G401 (cell line): ENCODE measurements at places on chromosomes 11 and 22. TPM values are rescaled to one million over a fixed set of nuclear protein-coding genes. Genes with fewer than 3 reads are reported as not detected.

DNA sequence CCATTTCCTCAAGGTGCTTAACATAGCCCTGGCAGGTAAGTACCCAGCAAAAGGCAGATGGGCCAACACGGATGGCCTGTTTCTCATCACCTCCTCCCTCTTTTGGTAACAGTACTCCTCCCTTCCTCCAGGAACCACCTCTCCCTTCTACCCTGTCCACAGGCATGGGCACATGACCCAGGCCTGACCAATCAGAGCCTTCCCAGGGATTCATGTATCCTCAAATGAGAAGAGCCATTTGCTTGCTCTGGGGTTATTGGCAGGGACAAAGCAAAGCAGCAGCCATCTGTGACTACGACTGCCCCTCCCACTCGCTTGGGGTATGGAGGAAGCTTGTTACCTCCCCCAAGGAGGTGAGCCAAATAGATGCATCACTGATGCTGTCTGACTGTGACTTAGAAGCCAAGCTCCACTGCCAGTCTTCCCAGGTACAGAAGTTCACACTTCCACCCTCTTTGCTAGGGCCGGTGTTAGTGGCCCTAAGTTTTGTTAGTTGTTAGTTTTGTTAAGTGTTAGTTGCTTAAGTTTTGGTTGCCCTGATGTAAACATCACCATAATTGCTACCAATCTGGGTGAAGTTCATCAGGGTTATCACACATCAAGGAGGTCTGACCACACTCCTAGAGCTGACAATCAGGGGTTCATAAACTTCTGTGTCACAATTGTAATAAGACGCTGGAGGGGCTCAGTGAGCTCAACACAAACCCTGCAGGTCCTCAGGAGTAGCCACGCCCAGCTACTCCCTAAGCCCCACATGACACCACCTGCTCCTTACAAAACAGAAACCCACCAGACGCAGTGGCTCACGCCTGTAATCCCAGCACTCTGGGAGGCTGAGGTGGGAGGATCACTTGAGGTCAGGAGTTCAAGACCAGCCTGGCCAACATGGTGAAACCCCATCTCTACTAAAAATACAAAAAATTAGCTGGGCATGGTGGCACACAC is 57.3 kb downstream of the ARFGAP3 start:
- DNase-seq = no peak

GRCh38 chr11:67436459-67437081 is 912 bp downstream of the PTPRCAP start:
- no peak for DNase-seq

GRCh38 chr11:112858289-112859023 is 102.8 kb upstream of the NCAM1 start:
- DNase-seq = no peak

GRCh38 chr22:46237453-46238124 is 12.5 kb downstream of the CDPF1 start:
- no peak for DNase-seq

- no peak for DNase-seq
These were observed 27.7 kb downstream of the ARFGAP2 start for GRCh38 chr11:47148903-47149531.

DNA sequence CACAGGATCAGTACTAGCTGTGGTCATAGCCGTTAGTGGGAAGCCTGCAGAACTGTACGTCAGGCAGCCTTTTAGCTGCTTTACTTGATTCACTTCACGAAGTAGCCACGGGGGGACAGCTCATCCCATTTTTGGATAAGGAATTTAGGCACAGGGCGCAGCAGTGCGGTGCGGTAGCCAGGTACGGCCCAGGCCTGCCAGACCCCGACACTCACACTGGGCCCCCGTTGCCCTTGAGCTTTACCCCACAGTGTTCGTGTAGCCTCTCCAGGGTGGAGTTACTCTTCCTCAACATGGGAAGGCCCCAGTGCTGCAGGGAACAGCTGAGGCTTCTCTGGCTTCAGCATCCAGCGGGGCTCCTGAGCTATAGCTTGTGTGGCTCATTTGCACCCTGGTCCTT is 59.4 kb downstream of the SBF1 start:
- DNase-seq = no peak

DNA sequence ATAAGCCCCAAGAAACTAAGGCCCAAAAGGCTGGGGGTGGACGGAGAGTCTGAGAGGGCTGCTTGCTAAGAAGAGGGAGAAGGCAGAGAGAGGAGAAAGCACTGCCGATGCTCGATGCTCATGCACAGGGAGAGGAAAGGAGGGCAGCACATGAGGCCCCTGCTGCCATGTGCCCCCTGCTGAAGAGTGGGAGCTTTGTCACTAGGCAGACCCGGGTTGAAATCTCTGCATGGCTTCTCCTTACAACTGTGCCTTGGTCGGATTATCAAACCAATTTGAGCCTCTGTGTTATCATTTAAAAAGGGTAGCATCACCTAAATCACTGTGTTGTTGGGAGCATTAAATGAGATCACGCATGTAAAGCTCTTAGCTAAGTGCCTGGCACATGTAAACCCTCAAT is 330.5 kb downstream of the NXPE2 start:
- DNase-seq = no peak

DNA sequence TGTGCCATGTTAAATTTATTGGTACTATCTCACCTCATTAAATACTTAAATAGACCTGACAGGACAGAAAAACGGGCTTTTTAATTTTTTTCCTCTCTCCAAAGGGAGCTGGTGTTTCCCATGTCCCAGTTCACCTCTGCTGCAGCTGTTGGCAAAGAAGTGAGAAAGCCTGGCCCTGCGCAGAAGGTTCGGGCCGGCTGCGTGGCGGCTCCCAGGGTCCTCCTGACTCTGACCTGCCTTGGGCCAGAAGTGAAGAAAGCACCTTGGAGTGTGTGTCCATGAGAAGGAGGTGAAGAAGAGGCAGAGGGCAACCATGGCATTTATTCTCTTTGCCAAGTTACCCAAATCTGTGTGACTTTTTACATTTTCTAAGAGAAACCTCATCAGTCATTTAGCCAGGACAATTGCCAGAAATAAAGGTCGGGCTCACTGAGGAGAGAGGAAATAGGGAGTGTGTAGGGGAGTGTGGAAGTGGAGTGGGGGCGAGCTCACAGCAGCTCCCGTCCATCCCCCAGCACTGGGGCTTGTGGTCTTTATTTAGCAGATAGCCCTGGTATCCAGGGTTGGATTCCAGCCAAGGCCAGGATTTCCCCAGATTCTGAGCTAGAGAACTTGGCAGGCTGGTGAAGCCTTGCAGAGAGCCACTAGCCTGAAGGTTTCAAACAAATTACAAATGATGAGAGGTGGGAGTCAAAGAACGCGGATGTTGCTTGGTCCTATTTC is 102.4 kb upstream of the CADM1 start:
- DNase-seq = peak; percentile 85

DNA sequence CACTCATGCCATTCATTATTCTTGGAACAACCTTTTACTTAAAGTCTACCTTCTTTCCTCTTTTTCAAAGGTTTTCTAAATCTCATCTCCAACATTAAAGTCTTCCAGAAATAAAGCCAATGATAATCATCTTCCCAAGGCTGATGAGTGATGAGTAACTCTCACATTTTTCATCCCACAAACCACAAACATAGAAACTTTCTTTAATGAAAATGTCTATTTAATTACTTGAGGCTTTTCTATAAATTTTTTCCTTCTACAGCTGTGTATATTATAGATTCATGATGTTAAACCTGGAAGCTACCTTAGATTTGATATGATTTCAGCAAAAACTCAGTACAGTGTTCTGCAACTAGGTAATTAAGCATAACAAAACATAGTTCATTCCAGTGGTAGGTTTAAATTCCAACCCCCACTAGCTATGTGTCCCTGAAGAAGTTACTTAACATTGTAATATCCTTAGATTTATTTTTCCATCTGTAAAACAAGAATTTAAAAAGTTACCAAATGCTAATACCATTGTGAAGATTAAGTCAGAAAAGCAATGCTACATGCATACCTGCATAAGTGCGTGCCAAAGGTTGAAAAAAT is 845.4 kb downstream of the KCNA4 start:
- DNase-seq = no peak

GRCh38 chr11:83982825-83983224 is 696.7 kb upstream of the CCDC90B start:
- no peak for DNase-seq

GRCh38 chr11:66015454-66015881 is 3.7 kb downstream of the CST6 start:
- peak; percentile 59 for DNase-seq

DNA sequence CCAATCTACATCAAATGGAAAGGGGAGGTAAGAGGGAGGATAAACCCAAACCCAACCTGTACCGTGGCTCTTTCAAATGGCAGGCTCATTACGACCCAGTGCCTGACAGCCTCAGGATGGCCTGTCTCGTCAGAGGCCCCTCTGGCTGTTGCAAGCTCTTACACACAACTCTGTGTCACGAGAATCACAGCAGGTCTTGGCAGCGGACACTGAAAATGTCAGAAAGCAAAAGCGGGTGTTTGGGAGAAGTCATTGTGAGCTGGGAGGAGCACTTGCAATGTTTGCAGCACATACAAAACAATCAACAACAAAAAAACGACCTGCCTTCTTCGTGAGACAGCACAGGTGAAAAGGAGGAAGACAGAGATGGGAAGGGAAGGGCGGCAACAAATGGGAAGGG is 248.1 kb downstream of the OPCML start:
- DNase-seq = no peak

DNA sequence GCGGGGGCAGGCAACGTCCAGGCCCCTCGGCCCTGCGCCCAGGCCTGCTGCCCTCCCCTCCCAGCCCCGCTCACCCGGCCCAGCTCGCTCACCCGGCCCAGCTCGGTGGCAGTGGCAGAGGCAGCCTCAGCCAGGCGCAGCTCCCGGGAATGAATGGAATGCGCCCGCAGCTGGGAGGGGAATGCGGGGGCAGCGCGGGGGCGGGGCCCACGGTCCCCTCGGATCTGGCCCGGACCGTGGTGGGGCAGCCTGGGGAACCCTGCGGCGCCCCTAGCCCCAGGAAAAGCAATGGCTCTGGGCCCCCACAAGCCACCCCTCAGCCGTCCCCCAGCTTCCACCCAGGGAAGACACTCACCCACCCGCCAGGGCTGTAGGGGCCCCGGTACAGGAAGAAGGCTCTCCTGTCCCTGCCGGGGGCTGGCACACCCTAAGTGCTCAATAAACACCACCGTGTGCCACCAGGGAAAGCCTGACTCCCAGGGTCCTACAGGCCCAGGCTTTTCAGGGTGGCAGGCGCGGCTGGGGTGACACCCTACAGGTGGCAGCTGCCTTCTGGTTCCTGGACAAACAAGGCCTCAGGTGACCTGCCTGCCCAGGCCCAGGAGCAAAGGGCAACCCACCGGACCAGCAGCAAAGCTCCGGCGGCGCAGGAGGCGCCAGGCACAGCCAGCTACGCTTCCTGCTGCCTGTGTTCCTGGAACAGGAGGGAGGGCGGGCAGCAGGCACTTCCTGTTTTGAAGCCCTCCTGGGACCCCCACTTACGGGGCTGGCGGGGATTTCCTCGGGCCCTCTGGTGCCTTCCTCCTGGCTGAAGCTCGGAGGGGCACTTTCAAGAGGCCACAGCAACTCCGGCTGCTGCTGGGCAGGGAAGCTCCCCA is 13.8 kb downstream of the PLXNB2 start:
- DNase-seq = no peak

DNA sequence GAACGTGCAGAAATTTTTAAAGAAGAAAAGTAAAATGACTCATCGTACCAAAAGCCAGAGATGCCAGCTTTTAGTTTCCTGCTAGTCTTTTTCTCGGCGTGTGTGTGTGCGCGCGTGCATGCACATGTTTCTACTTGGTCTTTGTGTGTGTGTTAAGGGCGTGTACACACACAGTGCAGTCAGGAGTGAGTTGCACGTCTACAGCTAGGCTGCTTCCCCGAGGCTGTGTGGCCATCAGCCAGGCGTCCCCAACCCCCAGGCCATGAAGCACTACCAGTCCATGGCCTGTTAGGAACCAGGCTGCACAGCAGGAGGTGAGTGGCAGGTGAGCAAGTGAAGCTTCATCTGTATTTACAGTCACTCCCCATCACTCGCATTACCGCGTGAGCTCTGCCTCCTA is 36.4 kb downstream of the KCNQ1 start:
- no peak for DNase-seq

GRCh38 chr11:86987679-86988078 is 32.5 kb upstream of the FZD4 start:
- no peak for DNase-seq

DNA sequence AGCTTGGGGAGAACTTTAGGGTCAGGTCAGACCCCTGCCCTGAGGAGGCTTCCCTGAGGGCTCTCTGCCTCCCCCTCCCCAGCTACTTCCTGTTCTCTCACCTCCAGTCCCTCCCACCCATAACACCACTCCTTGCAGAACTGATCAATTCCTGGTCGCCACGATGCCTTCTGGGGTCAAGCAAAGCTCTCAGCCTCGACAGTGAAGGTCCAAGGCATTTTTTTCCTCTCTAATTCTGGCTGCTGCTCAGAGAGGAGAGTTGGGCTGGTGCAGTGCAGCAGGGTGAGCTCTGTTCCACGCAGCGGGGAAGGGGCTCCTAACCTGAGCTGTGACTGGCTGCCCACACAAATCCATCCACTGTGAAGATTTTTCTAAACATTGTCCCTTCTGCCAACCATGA is 628.4 kb downstream of the BRD1 start:
- DNase-seq = no peak

DNA sequence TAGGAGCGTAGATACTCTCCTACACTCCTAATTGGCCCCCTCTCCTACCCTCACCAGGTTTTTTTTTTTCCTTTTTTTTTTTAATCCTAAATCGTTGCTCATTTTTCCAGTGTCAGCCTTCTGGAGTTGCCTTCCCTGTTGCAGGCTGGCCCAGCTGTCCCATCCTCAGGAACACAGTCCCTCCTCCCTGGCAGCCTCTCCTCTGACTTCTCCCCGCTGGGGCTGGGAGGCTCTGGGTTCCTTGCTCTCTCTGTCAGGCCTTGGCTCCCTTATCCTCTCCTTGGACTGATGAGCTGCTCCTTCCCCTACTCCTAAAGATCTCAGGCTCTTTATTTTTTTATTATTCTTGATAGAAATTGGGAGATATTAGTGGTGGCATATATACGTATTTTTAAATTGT is 62.2 kb downstream of the PKNOX2 start:
- DNase-seq = no peak

DNA sequence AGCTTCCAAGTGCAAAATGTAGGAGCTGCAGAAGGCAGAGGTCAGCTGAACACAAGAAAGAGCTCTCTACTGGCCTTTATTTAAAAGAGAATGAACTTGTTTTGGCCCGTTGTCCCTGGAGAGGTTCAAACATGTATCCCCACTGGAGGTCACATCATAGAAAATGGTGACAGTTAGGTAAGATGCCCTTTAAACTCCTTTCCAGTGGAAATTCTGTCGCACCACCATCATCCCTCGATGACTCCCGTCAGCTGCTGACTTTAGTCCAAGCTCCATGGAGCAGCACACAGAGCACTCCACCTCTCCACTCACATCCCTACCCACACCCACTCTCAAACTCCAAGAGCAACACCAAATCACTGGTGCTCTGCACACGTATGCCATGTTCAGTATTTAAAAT is 15.2 kb upstream of the P4HA3 start:
- DNase-seq = no peak

GRCh38 chr22:35431483-35432227 is 31.7 kb downstream of the MCM5 start:
- DNase-seq = no peak

- no peak for DNase-seq
These were observed 5.3 kb upstream of the PARVA start for GRCh38 chr11:12372111-12372510.

The FERMT3 gene
- 5.9 TPM in 1 of 2 replicates, not detected in the other for total RNA-seq

The KRTAP5-1 gene
- total RNA-seq = not detected in 2 replicates

The LRRC74B gene
- total RNA-seq = not detected in 2 replicates

The ZBTB16 gene
- not detected in 2 replicates for total RNA-seq

The ACR gene
- not detected in 2 replicates for total RNA-seq

The OR10A2 gene
- total RNA-seq = not detected in 2 replicates

The MISFA gene
- not detected in 2 replicates for total RNA-seq

The OTOG gene
- not detected in 2 replicates for total RNA-seq

The RCOR2 gene
- 53.3 and 54.9 TPM in 2 replicates for total RNA-seq

The NTM gene
- 11.4 and 11.5 TPM in 2 replicates for total RNA-seq

The MEI1 gene
- total RNA-seq = not detected in 2 replicates

The NRIP3 gene
- total RNA-seq = 1.1 and 2.5 TPM in 2 replicates
